ENCODE measurements at places on chromosomes 3 and 15.

- no peak for DNase-seq
Measured at GRCh38 chr3:65587650-65588439, 450.9 kb downstream of the MAGI1 start.

GRCh38 chr3:126540342-126540849, 16.4 kb downstream of the CHST13 start:
- DNase-seq = no peak

- no peak for DNase-seq
Measured at GRCh38 chr15:85752491-85752961, 42.2 kb downstream of the KLHL25 start.

DNA sequence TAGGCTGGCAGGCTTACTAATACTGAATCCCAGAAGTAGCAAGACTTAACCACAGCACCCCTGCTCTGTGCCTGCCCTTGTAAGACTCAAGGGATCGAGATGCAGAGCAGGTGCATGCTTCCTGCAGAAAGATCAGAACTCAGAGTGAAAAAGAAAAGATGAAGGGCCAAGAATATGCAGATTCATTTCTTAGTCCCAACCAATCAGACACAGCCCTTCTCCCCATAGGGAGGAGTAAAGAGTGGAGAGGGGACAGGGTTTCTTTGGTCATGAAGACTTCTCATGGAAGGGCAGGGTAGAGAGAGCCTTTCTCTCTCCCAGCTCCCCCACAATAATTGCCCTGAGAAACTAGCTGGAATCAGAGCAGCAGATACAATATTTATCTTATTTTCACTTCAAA, 105.6 kb upstream of the MB21D2 start:
- DNase-seq = no peak

- no peak for DNase-seq
Measured at GRCh38 chr3:172624999-172625398, 85.9 kb downstream of the NCEH1 start.

- DNase-seq = no peak
Measured at GRCh38 chr15:101054991-101055390, 135.8 kb downstream of the LRRK1 start.
